ENCODE measurements at places on chromosomes 6 and 20. TPM values are rescaled to one million over a fixed set of nuclear protein-coding genes. Genes with fewer than 3 reads are reported as not detected.

DNA sequence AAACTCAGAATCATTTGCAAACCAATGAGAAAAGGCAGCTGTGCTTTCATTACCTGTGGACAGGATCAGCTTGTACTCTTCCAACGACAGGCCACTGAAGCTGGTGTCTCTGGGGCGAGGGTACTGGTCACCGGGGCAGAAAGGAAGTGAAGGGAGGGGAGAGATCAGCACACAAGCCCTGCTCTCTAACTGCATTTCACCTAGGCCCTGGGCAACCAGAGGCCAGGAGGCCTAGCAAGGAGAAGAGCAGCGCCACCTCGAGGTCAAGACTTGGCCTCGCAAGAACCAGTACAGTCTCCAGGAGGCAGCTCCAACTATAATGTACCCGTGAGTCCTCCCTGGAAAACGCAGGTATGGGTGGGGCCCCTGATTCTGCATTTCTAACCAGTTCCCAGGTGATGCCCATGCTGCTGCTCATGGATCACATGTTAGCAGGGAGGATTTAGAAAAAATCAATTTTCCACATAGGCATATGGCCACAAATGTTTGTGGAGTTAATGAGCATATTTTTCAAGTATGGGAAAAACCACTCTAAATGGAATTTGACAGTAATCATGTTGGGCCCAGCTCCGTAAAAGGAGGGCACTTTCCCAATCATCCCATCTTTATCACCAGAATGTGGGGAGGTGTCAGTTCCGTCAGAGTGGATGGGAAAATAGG, 11.0 kb downstream of the UQCC2 start:
- peak; percentile 86 for DNase-seq

DNA sequence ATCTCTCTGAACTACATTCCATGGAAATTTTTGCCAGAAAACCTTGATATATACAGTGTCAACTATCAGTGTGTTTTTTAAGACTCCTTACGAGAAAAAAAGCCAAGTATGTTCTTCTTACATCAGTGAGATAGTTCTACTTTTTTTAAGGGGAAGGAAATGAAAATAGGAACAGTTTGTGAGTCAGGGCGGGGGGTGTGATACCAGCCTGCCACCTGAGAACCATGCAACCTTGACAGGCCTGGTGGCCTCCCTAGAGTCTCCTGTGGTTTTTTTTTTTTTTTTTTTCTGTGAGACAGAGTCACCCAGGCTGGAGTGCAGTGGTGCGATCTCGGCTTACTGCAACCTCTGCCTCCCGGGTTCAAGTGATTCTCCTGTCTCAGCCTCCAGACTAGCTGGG, 96.3 kb upstream of the GCM1 start:
- DNase-seq = no peak

GRCh38 chr6:138666636-138667035, 106.9 kb upstream of the CCDC28A start:
- DNase-seq = no peak

DNA sequence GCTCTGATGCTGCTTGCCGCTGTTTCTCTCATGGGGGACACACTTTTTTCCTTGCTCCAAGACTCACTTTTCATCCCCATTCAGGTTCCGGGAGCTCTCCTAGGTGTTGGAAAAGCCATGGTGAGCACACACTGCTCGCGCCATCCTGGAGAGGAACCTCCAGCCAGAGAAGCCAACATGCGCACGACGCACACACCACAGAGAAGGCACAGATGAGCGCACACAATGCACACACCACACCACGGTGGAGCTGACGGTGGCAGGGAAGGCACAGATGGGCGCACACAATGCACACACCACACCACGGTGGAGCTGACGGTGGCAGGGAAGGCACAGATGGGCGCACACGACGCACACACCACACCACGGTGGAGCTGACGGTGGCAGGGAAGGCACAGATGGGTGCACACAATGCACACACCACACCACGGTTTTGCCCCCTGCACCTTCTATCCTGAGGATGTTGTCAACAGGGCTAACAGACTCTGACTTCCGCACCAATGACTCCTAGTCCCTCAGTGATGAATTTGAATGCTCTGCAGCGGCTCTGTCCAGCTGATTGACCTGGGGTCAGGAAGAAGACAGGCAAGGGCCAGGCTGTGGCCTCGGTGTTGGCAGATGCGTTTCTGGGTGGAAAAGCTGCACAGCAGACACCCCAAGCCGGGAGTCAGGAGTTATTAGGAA, 154.7 kb downstream of the ERMARD start:
- DNase-seq = peak; percentile 44

The RAMACL gene
- 1.3 TPM for total RNA-seq

DNA sequence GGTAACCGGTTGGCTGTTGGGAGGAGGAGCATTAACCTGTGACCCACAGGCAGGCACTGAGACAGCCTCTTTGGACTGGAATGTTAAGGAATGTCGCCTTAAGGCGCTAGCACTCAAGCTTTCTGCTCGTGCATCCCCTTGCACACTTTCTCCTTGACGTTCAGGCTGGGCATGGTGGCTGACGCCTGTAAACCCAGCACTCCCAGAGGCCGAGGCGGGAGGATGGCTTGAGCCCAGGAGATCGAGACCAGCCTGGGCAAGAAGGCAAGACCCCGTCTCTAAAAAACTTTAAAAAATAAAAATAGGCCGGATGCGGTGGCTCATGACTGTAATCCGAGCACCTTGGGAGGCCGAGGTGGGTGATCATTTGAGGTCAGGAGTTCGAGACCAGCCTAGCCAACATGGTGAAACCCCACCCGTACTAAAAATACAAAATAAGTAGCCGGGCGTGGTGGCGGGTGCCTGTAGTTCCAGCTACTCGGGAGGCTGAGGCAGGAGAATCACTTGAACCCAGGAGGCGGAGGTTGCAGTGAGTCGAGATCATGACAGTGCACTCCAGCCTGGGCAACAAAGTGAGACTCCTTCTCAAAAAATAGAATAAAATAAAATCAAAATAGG, 1.9 kb upstream of the GID8 start:
- DNase-seq = no peak

DNA sequence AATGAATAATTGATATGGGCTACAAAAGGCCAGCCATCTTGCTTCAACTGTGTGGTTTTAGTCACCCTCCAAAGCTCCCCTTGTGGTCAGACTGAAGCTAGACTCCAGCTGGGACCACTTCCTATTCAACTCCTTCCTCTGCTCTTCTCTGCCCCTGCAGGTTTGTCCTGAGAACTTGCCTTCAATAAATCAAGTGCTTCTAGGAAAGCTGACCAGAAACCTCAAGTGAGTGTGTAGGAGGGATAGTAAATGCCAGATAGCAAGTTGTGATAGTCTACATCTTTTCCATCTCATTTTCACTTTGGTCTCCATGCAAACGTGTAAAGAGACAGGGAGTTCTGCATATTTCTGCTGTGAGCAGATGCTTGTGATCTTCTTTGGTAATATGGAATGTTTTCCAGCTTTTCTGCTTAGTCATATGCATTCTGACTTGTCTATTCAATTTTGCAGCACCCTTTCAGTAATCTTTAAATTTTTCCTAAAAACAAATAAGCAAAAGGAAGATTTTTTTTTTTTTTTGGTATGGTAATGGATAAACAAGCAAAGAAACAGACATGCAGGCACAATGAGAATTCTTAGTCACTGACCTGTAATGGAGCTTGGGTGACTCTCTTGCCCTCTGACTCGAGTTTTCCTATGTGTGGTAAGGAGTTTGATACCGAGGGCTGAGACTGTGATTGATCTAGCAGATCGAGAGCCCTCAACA, 201.3 kb upstream of the BTBD3 start:
- peak; percentile 6 for DNase-seq

DNA sequence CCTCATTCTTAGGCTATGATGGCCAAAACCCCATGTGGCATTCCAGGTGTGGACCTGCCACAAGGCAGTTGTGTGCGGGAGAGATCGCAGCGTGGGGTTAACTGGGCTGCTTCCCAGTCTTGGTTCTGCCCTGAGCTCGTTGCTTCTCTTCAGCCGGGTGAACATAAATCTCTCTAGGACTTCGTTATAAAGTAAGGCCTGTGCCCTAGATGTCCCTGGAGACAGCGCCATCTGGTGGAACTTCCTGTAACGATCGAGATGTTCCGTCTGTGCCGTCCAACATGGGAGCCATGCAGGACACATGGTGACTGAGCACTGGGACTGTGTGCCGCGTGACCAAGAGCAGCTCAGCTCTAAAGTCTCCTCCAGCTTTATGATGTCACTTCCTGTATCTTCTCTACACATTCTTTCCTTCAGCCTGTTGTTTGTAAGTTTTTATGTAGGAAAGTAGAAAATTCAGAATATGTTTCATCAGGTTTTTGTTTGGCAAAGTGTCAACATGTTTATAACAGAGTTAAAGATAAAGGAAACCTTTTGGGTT, 26.8 kb upstream of the RPP40 start:
- peak; percentile 84 for DNase-seq

The SLC22A7 gene
- total RNA-seq = not detected

- no peak for DNase-seq
Measured at GRCh38 chr20:10721137-10721896, 47.5 kb upstream of the JAG1 start.

GRCh38 chr20:26205350-26205749, 508.7 kb upstream of the ZNF337 start:
- no peak for DNase-seq

DNA sequence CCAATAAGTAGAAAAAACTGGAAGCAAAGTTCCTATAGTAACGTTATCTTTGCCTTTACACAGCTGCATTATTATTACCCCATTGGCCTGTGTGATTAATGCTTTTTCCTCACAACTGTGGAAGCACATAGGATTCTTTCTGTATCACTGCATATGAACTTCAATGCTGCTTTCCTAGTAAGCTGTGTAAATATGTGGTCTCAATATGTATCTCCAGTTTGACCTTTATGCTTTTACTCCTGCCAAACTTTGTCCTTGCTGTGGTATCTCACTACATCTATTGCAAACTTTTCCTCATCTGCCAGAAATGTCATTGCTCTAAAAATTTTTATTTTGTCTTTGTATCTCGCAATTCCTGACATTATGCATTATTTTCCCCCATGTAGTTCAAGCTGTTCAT, 168.6 kb downstream of the ZFAND3 start:
- no peak for DNase-seq

DNA sequence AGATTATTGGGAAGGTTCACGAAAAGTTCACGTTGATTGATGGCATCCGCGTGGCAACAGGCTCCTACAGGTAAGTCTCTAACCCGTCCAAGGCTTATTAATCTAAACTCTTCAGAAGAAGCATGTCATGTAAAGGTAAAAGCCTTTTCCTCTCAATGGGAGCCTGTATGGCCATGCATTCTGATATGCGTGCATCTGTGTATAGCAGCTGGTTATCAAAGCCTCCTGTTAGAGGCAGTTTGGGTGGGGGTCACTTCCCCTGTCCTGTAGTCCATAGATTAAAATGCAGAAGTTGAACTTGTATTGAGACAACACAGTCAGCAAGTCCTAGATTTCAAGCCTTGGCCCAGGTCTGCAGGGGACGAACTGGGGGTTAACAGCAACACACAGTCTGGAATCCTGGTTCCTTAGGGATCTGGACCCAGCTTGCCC, 14.2 kb upstream of the DHX35 start:
- no peak for DNase-seq

The ATP6V1G2 gene
- 0.20 TPM for total RNA-seq

GRCh38 chr6:137218473-137218916, 690 bp downstream of the IFNGR1 start:
- peak; percentile 46 for DNase-seq

- no peak for DNase-seq
Measured at GRCh38 chr6:148793721-148794120, 46.9 kb downstream of the UST start.

DNA sequence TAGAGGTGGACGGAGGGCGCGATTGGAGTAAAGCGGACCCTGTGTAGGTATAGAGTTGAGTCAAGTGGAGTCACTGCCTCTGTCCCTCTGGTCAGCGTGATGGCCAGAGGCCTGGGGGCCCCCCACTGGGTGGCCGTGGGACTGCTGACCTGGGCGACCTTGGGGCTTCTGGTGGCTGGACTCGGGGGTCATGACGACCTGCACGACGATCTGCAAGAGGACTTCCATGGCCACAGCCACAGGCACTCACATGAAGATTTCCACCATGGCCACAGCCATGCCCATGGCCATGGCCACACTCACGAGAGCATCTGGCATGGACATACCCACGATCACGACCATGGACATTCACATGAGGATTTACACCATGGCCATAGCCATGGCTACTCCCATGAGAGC, 479 bp downstream of the SLC39A7 start:
- no peak for DNase-seq

The TSPYL4 gene
- total RNA-seq = 6.7 TPM

GRCh38 chr20:25274891-25275812, 27.3 kb downstream of the PYGB start:
- no peak for DNase-seq

The TINAG gene
- not detected for total RNA-seq

DNA sequence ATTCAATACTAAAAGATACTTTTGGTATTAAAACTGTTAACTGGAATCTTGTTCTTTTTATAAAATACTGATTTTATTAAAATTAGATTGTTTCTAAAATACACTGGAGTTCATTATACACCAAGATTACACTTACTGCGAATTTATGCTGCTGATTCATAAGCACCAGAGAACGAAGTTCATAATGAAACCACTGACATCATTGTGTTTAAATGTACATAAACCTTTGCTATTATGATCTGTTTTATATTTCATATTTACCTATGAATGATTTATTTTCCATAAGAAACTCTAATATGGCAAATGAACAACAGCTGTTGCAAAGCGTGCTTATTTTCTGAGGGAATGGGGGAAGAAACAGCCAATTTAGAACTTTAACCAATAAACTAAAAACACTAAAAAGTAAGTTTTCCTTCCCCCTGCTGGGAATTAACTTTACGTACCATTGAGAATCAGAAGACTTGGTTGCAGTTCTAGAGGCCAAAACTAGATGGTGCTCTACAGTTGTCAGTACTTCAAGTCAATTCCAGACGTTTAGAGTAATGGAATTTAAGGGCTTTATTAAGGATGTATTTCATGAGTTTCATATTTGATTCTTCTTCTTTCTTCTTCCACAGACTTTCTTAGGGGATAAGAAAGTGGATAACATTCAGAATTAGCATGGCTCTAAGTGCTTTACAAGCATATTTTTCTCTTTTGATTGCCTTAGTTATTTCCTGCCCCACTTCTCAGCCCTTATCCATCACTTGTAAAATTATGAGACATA, 30.8 kb upstream of the COL19A1 start:
- DNase-seq = peak; percentile 73

DNA sequence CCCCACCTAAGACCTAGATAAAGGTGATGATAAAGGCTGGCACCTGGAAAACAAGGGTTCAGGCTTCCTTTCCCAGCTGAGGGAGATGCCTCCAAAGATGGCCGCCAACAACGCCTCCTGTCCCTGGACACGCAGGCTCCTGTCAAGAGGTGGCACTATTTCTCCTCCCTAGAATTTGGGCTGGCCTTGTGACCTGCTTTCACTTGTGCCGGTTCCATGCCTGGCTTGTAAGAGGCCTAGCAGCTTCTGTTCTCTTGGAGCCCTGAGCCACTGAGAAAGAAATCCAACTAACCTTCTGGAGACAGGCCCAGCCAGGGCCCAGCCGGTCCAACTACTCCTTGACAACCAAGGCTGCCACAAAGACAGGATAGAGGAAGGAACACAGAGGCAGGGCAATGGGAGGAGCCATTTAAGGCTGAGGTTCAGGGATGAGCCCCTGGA, 60.2 kb upstream of the RALY start:
- DNase-seq = peak; percentile 59
